SW480 (cell line): ENCODE measurements at places on chromosomes 12 and 14.

- peak; percentile 69 for DNase-seq
These were observed 73.8 kb downstream of the KIAA0586 start for GRCh38 chr14:58501214-58501816.

GRCh38 chr12:52428121-52428520 lies 6.0 kb downstream of the KRT75 start:
- DNase-seq, result no peak

- no peak for DNase-seq
These were observed 446.7 kb upstream of the TMEM132C start for GRCh38 chr12:127820271-127820670.

GRCh38 chr14:41378526-41378925 lies 228.2 kb upstream of the LRFN5 start:
- DNase-seq, result no peak

DNA sequence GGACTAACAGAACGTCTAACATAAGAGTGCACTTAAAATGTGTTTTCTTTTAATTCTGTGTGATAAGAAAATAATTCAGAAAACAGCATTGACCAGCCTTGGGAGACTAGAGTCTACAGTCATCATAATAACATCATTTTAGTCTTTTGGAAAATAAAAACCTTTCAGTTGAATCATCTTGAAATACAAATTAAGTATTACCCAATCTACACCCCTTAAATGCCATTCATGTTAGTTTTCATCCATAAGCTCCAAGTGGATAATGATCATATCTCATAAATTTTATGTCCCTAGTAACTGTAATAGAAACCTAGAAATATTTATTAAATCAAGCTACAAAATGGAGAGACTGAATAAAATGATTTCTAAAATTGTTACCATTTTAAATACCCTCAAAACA lies 32.4 kb downstream of the EPS8 start:
- DNase-seq, result no peak
